ENCODE measurements at places on chromosomes 6 and 20.

DNA sequence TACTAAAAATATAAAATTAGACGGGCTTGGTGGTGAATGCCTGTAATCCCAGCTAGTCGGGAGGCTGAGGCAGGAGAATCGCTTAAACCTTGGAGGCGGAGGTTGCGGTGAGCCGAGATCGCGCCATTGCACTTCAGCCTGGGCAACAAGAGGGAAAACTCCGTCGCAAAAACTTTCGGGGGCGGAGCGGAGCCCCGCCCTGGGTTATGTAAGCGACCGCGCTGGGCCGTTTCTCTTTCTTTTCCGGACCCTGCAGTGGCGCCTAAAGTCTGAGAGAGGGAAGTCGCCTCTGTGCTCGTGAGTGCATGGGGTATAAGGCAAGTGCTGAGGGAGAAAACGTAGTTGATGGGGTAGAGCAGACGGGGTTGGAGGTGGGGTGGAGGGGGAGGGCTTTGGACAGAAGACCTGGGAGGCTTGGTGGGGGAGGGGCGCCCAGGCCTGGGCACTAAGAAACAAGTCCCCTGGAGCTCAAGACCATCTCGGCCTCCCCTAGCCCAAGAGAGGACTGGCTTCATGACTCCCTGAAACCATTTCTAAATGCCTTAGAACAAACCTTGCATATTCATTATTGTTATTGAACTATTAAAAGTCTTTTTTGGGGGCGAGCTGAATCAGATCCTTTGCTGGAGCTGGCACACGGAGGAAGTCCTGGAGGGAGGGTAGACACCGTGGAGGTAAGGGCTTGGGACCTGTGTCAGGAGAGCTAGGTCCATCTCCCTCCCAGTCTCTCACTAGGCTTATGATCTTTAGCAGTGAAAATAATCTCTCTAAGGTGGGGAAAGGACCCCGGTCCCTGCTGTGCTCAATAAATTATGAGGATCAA, 2.7 kb upstream of the MICA start:
- no peak for DNase-seq

GRCh38 chr6:166438211-166438861, 55.6 kb upstream of the MPC1 start:
- DNase-seq: no peak

- DNase-seq: no peak
These were observed 72.7 kb downstream of the TRAM2 start for GRCh38 chr6:52503851-52504781.

DNA sequence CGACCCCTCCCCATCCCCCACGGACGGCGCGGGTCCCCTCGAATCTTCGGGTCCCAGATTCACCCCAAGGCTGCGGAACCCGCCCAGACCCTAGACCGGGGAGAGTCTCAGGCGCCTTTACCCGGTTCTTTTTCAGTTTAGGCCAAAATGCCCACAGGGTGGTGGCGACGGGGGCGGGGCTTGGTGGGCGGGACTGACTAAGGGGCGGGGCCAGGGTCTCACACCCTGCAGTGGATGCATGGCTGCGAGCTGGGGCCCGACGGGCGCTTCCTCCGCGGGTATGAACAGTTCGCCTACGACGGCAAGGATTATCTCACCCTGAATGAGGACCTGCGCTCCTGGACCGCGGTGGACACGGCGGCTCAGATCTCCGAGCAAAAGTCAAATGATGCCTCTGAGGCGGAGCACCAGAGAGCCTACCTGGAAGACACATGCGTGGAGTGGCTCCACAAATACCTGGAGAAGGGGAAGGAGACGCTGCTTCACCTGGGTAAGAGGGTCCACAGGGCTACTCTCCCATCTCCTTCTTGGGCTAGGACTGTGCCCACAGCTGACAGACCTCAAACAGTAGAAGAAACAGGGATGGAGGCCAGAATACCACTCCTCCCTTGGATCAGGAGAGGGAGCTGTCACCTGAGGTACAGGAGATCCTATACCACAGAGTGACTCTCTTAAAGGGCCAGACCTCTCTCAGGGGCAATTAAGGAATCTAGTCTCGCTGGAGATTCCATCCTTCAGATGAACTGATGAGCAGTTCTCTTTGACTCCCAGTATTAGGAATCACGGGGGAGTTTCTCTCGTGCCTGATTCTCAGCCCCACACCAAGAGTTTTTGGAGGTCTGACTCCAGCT, 942 bp downstream of the HLA-E start:
- peak; percentile 83 for DNase-seq

GRCh38 chr6:98578016-98578415, 256.4 kb upstream of the POU3F2 start:
- DNase-seq: no peak

DNA sequence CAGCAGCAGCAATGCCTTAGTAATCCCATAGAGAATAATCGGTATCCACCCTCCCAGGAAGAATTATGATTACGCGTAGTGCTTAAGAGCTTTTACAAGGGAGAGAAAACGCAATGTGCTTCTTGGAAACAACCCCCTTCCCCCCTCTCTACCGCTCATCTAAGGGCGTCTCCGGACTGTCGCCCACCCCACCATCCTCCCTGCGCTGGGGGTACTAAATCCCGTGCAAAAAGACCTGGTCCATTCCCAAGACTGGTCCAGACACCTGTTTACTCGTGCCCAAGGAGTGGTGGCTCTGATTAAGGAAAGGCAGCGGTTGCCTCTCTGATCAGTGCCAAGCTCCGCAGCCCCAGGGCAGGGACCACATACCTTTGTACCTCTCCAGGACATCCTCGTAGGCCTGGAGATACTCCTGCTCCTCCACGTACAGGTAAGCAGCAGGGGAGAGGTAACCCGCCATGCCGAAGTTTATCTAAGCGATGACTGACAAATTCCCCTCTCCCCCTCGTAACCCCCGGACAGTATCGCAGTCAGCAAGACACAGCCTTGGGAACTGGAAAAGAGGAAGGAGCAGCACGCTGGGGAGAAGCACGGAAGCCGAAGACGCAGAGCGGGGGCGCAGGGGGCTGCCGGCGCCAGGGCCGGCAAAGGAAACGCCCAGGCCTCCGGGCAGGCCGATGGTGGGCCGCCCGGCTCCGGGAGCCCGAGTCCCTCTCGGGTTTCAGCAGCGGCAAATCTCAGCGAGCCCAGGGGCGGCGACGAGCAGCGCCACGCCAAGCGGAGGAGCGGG, 112.0 kb upstream of the BEND6 start:
- no peak for DNase-seq

DNA sequence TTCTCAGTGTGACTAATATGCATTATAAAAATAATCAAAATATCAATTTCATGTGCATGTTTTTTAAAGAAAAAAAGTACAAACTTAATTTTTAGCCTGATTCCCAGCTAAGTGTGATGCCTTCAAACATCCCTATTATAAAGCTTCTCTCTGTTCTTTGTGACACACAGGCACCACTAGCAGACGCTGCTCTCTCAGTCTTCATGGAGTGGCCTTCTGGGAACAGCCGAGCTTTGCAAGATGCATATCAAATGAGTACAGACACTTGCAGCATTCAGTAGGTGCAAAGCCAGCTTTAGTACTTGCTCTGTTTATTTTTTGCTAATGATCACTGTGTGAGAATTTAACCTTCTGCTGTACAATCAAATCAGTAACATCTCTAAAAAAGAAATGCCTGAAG, 340.0 kb downstream of the ADGRB3 start:
- DNase-seq: no peak

- no peak for DNase-seq
These were observed 473.0 kb upstream of the CITED2 start for GRCh38 chr6:139847457-139847813.

DNA sequence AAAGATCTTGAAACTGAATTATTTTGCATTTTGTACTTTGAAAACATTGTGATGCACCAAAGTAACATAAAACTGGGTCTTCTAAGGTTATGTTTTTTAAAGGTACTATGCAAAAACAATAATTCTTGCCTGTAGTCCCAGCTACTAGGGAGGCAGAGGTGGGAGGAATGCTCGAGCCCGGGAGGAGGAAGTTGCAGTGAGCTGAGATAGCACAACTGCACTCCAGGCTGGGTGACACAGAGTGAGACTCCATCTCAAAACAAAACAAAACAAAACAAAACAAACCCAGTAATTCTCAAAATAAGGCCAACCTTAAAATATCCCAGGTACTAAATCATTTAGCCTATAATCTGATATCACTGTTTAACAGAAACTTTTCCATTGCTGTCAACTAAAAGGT, 269.6 kb downstream of the KHDC1L start:
- no peak for DNase-seq

DNA sequence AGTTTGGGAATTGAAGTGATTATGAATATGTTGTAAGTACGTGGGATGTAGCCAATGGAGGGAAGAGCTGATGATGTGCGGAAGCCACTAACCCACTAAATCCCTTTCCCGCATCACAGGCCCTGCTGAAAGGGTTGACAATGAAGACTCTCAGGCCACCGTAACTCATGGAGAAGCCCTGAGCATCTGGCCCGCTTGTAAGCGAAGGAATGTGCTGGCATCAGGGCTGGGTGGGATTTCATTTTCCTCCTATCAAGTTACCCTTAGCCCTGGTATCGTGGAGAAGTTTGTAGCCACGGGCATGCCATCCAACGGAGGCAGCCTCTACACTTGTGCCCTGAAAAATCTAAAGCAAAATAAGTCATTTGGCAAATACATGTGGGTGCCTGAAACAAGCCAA, 355.0 kb downstream of the CDH26 start:
- DNase-seq: no peak

DNA sequence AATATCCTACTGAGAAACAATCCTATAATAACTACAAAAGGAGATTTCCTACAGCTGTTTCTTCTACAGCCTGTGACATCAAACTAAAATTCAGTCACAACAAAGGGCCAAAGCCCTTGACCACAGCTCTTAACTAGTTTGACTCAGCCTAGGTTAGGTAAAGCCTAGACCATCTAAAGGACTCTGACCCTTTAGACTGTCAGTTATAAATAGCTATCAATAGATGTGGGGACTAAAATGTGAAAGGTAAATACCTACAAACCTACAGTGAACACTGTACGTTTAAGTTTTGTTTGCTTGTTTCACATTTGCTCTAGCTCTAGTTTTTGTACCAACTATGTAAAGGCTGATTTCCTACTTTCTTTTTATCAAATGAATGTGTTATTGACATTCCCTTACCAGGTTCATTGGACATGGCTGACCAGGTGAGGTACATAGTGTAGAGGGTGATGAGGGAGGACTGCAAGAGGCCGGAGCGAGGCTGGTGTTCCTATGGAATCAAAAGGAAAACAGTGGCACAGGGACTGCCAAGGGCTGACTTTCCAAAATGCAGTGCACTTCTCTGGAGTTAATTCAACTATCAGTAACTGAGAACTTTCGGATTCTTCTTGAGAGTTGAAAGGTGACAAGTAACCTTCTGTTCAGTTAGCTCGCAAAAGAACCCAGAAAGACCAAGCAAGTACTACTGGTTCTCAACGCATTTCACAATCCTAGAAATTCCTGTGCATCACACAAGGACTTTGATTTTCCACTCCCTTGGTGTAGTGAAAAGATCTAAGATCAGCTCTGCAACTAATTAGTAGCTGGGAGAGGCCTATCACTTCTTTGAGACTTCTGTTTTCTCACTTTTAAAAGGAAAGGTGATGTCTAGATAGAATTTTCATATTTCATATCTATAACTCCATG, 17.2 kb downstream of the SERINC3 start:
- DNase-seq: no peak

GRCh38 chr20:55515832-55516231, 489.5 kb downstream of the CBLN4 start:
- DNase-seq: no peak

DNA sequence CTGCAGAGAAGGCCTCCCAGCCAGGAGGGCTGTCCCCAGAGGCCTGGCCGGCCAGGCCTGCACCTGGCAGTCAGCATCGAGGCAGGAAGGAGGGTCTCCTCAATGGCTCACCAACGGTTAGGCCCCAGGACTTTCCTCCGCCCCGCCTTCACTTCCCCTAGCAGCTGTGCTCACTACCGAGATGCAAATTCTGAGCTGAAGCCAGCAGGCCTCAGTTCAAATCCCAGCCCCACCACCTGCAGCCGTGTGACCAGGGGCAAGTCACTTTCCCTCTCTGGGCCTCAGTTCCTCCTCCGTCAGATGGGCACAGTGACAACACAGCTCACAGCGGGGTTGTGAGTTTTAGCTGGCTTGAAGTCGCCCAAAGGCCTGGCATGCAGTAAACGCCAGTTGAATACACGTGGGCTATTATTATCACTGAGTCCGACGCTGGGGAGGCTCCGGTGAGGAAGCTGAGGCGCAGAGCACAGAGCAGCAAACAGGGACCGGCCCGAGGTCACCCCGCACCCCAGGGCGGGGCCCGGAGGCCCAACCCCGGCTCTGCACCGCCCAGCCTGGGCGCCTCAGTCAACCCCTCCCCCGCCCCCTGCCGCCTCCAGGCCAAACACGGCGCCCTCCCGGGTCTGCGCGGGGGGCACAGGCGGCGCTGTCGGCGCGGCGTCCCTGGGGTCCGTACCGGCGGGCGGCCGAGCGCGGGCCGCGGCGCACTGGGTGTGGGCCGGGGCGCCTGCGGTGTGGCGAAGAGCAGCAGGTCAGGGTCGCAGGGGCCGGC, 671 bp downstream of the E2F1 start:
- DNase-seq: no peak

GRCh38 chr20:46509523-46509922, 3.8 kb downstream of the ZNF334 start:
- no peak for DNase-seq

DNA sequence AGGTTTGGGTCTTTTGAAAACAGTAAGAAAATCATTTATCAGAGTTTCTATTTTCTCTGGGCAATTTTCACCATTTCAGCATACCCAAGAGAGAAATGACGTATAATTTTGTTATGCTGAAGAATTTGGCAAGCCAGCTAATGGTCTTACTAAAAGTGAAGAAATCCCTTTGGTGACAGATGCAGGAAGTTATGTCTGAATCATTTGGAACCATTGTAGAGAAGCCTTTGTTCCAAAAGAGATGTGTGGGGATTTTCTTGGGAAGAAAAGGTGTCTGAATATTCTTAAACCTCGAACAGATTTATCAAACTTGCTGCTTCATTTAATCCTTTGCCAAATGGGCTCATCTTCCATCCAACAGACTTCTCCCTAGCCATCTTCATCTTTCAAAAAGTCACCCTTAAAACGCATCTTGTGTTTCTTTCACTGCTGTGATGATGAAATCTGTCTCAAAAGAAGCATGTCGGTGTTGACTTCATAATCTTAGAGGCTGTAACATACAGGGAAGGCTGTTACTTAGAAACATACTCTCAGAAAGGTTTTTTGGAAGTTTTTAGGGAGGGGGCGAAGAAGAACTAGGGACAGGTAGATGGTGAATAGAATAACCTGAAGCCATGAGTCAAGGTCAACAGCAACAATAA, 39.5 kb downstream of the CITED2 start:
- no peak for DNase-seq

GRCh38 chr6:35945650-35946025, 24.7 kb upstream of the SRPK1 start:
- DNase-seq: no peak

DNA sequence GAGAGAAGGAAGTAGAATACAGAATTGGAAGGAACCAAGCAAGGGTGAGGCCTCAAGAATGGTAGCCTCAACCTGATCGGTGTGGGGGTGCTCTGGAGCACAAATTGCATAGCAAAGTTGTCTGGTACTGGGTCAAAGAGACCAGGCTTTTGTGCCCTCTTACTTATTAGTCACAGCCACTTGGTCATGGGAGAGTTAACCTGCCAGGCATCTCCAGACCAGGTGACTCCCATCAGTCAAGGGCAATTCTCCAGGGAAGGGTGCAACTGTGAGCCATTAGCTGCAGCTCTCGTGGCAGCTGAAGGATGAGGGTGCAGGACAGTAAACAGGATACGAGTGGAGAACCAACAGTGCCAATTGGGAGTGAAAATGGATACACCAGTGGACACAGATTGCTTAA, 47.7 kb upstream of the PLCB4 start:
- DNase-seq: no peak
